ENCODE measurements at places on chromosomes 3 and 15. TPM values are rescaled to one million over a fixed set of nuclear protein-coding genes. Genes with fewer than 3 reads are reported as not detected.

Gene PSTPIP1
- 0.77 TPM for total RNA-seq

Gene ZCWPW2
- 1.0 TPM for total RNA-seq

Gene CTSH
- 34.2 TPM for total RNA-seq

- H3K27ac ChIP-seq = peak overlapping the region; percentile 97
- peaks cover 32% of the 10 kb centered on the region for H3K4me1 ChIP-seq
- peaks cover 9% of the 10 kb centered on the region for H3K36me3 ChIP-seq
- H3K4me3 ChIP-seq = peak overlapping the region; percentile 72
- no peak for DNase-seq
- H3K27me3 ChIP-seq = no peaks in the 10 kb centered on the region
Measured at GRCh38 chr3:112638327-112639020, 2.5 kb downstream of the CCDC80 start.

DNA sequence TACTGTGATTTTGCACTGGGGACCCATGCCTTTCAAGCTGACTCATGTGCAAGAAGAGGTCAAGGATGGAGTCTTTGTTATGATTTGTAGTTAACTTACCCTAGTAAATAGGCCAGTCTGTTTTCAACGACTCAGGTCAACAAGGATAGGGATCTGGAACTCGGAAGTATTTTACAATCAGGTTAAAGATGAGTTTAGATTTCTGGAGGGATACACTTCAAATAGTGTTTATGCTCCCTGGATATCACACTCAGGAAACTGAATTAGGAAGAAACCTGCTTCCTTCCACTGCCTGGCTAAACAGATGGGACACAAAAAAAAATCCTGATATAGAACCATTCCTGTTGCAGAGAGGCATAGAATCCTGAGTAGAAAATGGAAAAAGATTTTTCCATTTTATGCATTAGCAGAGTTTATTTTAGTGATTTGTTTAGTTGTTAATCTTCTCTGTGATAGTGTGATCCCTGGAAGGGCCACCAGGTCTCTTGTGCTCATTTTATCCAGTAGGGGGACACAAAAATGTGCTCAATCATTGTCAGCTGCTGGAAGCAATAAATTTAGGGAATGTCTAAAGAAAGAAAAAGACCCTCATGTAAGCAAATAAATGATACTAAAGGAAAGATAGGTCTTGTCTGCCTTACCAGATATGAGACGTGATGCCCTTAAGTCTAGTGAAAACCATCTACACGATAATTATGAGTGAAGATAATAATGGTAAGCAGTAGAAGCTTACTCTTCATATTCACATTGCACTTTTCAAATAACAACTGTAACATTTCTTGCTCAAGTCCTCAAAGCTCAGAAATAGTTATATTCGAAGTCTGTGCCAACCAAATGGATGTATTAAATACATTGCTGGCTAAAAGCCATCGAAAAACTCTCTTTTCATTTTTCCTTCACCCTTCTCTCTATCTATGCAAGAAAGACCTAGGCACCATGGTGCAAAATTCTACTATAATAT is 452.1 kb upstream of the KCNMB2 start:
- peak overlapping the region; percentile 31 for H3K27ac ChIP-seq
- no peaks in the 10 kb centered on the region for H3K27me3 ChIP-seq
- H3K4me3 ChIP-seq = peak overlapping the region; percentile 7
- peaks cover 5% of the 10 kb centered on the region for H3K4me1 ChIP-seq
- no peak for DNase-seq

GRCh38 chr3:156388497-156389448 is 166.1 kb downstream of the SSR3 start:
- no peaks in the 10 kb centered on the region for H3K27me3 ChIP-seq
- H3K27ac ChIP-seq = peak overlapping the region; percentile 60
- peak; percentile 99 for DNase-seq
- no peaks in the 10 kb centered on the region for H3K36me3 ChIP-seq

DNA sequence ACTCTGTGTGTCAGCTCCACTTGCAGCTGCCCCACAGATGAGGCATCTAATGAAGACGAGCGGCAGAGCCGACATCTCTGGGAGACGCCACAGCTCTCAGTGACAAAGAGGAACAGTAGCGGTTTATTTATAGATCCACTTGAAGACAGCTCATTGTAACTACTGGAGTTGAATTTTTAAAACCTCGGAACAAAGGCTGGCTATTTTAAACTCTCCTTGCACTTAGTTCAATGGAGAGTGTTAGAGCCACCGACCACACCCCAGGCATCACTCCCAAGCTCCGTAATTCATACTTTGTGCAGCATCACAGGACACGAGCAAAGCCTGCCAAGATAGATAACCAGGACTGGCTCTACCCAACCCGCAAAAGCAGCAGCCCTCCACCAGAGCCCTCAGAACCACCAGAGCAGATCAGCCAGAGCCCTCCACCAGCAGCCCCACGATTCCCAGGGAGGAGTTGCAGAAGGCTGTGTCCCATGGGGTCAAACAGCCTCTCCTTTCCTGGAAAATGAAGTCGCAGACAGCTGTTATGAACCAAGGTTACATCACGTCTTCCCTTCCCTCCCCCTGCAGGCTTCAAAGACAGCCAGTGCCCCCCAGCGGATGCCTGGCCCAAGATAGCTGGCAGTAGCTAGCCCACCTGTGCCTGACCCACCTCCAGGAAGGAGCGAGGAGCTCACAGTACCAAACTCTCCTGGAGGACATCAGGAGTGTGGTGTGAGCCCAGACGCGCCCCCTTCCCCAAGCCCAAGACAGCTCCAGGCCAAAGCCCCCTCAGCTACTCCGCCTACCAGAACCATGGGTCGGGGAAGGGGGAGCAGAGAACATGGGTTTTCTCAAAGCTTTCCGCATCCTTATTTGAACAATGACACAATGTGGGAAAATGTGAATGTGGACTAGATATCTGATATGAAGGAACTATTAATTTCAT is 45.7 kb downstream of the POC1A start:
- H3K36me3 ChIP-seq = peaks cover 2% of the 10 kb centered on the region
- H3K27me3 ChIP-seq = no peaks in the 10 kb centered on the region
- peaks cover 5% of the 10 kb centered on the region for H3K4me1 ChIP-seq
- no peak overlapping the region for H3K4me3 ChIP-seq
- peak overlapping the region; percentile 10 for H3K27ac ChIP-seq
- DNase-seq = peak; percentile 28

GRCh38 chr3:115513416-115513800 is 109.9 kb upstream of the GAP43 start:
- peaks cover 3% of the 10 kb centered on the region for H3K27me3 ChIP-seq
- H3K27ac ChIP-seq = no peak overlapping the region
- H3K4me1 ChIP-seq = no peaks in the 10 kb centered on the region
- DNase-seq = no peak
- no peaks in the 10 kb centered on the region for H3K36me3 ChIP-seq
- peak overlapping the region; percentile 65 for H3K4me3 ChIP-seq

DNA sequence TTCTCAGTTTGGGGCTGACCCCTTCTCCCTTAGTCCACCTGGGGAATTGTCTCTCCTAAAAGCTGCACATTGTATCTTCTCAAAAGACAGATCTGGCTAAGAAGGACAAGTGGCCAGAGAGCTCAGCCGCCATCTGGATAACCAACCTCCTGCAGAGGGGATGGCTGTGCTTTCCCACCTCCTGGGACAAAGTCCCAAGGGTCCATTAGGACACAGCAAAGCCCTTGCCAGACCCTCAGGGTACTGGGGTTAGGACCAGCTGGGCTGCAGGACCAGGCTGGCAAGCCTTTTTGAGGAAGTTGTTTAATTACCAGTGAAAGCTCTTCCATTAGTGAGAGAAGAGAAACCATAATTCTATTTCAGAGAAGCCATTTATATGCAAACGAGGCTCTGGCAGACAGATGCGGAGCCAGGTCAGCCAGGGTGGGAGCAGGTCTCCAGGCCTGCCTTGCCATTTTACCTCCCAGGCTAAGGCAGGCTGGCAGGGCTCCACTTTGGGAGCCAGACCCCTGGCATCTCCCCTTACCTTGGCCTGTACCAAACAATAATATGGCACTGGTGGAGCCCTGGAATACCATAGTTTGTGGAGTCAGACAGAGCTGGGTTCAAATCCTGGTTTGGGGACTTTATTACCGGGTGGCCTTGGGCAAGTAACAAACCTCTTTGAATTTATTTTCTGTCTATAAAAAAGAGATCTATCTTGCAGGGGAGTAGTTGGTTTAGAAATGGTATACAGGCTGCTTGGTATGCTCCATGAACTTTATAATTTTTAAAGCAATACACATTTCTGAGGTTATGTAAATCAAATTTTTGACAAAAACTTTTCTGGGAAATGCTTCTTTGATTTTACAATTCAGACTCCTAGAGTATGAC is 17.9 kb downstream of the SHF start:
- no peak for DNase-seq
- no peaks in the 10 kb centered on the region for H3K36me3 ChIP-seq
- no peaks in the 10 kb centered on the region for H3K27me3 ChIP-seq
- H3K27ac ChIP-seq = no peak overlapping the region

DNA sequence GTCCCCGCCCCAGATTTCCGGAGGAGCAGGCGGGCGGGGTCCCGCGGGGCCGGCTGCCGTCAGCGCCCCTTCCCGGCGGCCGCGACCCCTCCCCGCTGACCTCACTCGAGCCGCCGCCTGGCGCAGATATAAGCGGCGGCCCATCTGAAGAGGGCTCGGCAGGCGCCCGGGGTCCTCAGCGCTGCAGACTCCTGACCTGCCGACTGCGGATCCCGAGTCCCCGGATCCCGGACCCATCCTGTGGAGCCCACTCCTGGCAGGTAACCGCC is at the start of gene TRH:
Gene TRH (plus strand): TSS at position 157 of the 269 bp plus-strand sequence. CDS start 1,097 bp downstream, outside the sequence.
- H3K27ac ChIP-seq = no peak within 1 kb of the TSS
- no peak for DNase-seq
- no peaks in the 10 kb centered on the region for H3K36me3 ChIP-seq
- no peaks in the 10 kb centered on the region for H3K4me1 ChIP-seq
- no peak within 1 kb of the TSS for H3K4me3 ChIP-seq
- H3K27me3 ChIP-seq = peaks cover 51% of the 10 kb centered on the region

DNA sequence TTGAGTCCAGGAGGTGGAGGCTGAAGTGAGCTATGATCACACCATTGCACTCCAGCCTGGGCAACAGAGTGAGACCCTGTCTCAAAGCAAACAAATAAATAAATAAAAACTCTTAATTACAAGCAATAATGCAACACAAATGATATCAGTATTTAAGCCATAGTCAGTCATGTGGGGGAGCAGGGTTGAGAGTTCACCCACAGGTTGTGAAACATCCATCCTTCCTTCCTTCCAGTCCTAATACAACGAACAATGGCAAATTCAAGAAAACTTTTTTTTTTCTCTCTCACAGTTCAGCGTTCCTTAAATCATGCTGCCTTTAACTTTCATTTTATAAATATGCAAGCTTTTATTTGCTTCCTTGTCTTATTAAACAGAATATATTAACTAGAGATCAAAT is 24.1 kb downstream of the ZNF592 start:
- H3K4me1 ChIP-seq = no peaks in the 10 kb centered on the region
- H3K27me3 ChIP-seq = no peaks in the 10 kb centered on the region
- H3K4me3 ChIP-seq = no peak overlapping the region
- no peak overlapping the region for H3K27ac ChIP-seq
